ENCODE measurements at places on chromosomes 5 and 9. TPM values are rescaled to one million over a fixed set of nuclear protein-coding genes. Genes with fewer than 3 reads are reported as not detected.

The FGF1 gene
- total RNA-seq = 0.21 TPM

DNA sequence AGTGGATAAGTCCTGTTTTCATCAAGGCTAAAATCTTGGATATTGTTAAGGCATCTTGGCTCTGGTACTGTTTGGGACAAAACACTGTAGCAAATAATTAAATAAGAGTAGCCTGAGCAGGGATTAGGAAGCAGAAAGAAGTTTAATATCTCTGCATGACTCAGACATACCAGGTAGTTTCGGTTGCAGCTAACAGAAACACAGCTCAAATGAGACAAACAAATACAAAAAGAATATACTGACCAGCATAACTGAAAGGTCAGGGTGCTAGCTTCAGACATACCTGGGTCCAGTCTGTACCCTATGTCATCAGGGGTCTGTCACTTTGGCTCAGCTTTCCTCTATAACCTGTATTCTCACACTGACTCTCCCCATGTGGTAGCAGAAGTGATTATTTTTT lies 156.4 kb upstream of the MAP3K1 start:
- no peak for DNase-seq

DNA sequence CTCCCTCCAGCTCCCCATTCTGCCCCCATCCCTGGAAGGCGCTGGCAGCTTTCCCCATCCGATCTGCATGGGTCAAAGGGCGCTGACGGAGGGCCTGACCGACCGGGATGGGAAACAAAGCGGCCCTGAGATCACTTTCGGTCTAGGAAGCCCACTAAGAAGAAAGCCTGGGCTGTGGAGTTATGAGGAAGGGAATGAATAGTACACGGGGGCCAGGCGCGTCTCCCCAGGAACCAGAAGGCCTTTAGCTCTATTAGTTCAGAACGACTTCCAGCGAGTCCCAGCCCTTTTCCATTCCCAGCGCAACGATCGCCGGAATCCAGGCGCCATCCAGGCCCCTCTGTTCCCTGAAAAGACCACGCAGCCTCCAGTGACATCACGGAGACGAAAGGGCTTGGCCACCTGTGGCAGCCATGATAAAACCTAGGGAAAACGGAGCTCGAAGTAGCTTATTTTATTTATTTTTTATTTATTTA lies 70.1 kb upstream of the CCDC180 start:
- DNase-seq = peak; percentile 72

DNA sequence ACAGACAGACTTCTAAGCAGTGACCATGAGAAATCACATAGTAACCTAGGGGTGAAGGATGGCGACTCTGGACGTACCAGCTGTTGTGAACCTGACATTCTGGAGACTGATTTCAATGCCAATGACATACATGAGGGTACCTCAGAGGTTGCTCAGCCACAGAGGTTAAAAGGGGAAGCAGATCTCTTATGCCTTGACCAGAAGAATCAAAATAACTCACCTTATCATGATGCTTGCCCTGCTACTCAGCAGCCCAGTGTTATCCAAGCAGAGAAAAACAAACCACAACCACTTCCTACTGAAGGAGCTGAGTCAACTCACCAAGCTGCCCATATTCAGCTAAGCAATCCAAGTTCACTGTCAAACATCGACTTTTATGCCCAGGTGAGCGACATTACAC lies 38.0 kb upstream of the CCDC152 start:
- no peak for DNase-seq

GRCh38 chr9:82745919-82746318 lies 317.0 kb downstream of the RASEF start:
- DNase-seq = no peak

The SOX30 gene
- 1.4 TPM for total RNA-seq

DNA sequence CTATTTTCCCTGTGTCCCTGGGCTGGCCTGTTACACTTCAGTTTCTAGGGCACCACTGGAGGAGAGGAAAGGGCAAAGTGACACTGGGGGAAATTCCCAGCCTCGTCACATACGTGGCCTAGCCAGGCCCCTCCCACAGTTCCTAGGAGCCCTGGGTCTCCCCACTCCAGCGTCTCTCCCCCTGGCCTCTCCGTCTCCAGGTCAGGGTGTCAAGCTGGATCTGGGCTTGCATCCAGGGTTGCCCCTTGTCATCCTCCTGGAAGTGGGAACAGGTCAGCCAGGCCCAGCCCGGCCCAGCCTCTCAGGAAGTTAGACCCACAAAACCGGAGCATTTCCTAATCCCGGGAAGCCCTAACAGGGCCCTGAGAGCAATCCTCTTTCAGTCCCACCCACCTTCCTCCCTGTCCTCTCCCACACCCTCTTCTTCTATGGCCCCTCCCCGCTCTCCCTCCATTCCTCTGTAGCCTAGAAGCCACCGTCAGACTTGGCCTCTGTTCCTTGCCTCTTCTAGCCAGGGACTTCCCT lies 4.7 kb upstream of the TNIP1 start:
- DNase-seq = no peak

The CD74 gene
- total RNA-seq = 49.8 TPM

Measured in GM23338 (cell line).